ENCODE measurements at places on chromosomes 6 and 20.

DNA sequence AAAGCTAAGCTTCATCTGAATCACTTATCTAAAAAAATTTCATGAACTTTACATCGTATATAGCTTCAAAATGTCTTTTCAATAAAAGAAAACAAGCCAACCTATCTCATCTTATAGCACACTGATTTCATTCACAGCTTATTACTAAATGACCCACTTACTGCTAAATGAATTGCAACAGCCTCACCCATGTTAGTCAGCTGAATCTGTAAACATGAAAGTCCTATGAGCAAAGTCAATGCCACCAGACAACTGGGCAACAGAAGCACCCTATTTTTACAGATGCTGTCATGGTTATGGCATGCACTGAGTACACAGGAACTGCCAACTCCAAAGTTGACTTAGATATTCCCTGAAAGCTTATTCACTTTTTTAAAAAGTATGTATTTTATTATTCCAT lies 41.2 kb upstream of the DST start:
- peak; percentile 76 for DNase-seq

DNA sequence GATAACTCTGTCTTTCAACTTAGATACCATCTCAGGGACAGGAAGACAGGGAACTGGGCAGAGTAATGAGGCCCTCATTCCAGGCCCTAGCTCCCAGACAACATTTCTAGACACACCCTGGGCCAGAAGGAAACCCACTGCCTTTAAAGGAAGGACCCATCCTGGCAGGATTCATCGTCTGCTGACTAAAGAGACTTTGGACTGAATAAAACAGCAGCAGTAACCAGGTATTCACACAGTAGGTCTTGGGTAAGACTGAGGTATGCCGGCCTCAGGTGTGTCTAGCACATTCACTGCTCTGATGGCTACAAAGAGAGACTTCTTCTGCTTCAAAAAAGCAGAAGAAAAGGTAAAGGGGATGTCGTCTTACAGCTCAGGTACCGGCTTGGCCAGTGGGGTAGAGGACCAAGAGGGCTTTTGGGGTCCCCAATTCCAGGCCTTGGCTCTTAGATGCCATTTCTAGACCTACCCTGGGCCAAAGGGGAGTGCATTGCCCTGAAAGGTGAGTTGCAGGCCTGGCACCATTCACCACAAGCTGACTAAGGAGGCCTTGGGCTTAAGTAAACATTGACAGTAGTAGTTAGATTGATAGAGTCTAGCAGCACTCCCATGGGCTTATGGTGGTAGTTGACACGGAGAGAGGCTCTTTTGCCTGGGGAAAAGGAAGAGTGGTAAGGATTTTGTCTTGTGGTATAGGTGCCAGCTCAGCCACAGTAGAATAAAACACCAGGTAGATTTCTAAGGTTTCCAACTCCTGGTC lies 13.4 kb downstream of the SNX14 start:
- no peak for DNase-seq

DNA sequence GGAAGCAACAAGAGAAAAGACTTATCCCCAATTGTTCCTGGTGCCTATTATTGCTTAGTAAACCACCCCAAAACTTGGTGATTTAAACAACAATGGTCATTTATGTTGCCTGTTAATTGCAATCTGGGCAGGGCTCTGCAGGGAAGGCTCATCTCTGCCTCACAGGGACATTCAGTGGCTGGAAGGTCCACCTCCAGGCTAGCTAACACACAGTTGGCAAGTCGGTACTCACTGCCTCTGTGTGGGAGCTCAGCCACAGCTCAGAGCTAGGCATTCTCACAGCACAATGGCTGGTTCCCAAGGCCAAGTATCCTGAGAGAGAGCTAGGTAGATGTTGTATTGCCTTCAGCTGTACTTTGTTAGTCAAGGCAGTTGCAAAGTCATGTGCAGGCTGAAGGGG lies 18.5 kb upstream of the GMDS start:
- no peak for DNase-seq

DNA sequence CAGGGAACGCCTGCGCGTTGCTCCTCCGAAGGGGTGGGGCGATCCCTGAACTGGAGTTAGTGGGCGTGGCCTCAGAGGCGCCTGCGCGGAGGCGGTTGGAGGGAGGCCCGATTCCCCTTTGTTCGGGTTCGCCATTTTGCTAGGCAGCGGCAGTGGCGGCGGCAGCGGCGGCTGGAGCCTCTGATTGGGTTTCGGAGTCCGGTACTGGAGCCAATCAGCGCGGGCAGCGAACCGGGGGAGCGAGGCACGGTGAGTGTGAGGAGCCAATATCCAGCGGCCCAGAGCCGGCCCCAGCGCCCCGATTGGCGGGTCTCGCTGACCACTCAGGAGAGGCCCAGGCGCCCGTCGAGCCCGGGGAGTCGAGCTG lies at the start of gene NFYA:
TSS of gene NFYA (plus strand) at position 139 of the 367 bp plus-strand sequence. CDS start 6,116 bp downstream, outside the sequence.
- peak; percentile 86 for DNase-seq

DNA sequence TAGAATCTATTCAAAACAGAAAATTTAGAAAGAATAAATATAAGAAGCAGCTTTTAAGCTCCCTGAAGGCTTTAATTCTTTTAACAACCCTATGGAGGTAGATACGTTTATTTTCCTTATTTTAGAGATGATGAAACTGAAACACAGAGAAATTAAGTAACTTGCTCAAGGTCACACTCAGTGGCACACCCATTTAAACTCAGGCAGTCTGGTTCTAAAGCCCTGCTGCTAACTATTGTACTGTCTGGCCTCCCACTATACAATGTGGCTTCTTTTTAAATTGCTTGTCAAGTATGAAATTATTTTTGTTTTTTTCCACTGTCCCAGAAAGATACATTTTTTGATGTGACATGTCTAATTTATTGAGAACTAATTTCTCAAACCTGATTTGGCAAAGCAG lies 55.7 kb downstream of the FAM217A start:
- no peak for DNase-seq
